Karpas-422 (cell line): ENCODE measurements at places on chromosomes 4 and X. TPM values are rescaled to one million over a fixed set of nuclear protein-coding genes. Genes with fewer than 3 reads are reported as not detected.

FBXO8 gene
- 7.9 and 13.5 TPM in 2 replicates for total RNA-seq

UGT2B15 gene
- not detected in 2 replicates for total RNA-seq

SMIM10L2A gene
- 0.11 and 0.79 TPM in 2 replicates for total RNA-seq

TSPAN7 gene
- not detected in 2 replicates for total RNA-seq

CYSLTR1 gene
- total RNA-seq: 1.2 and 2.2 TPM in 2 replicates

DLG3 gene
- 14.5 and 24.6 TPM in 2 replicates for total RNA-seq

CPXCR1 gene
- not detected in 2 replicates for total RNA-seq
